ENCODE measurements at places on chromosomes 12 and 14.

DNA sequence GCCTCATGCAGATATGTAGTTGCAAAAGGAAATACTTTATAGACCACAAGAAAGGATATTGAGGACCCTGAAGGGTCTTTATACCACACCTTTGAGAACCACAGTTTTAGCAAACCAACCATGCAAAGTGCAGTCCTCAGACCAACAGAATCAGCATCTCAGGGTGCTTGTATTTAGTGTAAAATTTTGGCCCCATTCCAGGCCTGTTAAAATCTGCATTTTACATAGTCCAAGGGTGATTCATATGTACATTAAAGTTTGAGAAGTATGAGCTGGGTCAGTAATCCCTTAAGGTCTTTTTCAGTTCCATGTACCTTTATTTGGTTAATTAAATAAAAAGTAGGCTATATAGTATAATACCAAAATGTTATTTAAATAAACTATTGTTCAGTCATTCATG, 91.2 kb downstream of the WNK1 start:
- DNase-seq: peak; percentile 22

DNA sequence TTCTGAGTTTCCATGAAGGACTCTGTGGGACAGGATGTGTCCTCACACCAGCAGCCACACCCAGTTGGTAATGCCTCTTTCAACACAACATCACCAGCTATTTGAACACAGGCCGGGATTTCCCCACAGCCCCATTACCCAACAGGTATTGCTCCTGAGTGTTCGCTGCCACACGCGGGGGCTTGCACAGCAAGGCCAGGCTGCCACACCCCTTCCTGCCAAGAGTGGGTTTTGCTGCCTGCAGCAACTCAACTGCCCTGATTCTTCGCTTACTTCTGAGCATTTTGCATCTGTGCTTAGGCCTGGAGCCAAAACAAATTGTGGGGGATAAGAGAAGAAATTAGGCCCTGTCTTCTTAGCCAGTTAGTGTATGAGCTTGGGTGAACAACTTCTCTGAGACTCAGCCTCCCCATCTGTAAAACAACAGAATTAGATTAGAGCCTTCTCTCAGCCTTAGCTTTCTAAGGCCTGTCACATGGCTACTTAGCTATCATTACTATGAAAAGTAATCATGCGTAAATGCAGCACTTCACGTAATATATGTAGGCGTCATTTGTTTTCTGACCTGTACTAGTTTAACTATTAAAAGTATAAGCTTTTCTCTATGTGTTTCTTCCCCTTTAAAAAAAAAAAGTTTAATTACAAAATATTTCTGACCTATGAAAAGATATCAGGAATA, 20.0 kb downstream of the CKAP4 start:
- peak; percentile 71 for DNase-seq

- no peak for DNase-seq
These were observed 65.2 kb downstream of the TBC1D30 start for GRCh38 chr12:64889434-64890216.

GRCh38 chr12:47889040-47889439, 15.8 kb downstream of the VDR start:
- peak; percentile 51 for DNase-seq

DNA sequence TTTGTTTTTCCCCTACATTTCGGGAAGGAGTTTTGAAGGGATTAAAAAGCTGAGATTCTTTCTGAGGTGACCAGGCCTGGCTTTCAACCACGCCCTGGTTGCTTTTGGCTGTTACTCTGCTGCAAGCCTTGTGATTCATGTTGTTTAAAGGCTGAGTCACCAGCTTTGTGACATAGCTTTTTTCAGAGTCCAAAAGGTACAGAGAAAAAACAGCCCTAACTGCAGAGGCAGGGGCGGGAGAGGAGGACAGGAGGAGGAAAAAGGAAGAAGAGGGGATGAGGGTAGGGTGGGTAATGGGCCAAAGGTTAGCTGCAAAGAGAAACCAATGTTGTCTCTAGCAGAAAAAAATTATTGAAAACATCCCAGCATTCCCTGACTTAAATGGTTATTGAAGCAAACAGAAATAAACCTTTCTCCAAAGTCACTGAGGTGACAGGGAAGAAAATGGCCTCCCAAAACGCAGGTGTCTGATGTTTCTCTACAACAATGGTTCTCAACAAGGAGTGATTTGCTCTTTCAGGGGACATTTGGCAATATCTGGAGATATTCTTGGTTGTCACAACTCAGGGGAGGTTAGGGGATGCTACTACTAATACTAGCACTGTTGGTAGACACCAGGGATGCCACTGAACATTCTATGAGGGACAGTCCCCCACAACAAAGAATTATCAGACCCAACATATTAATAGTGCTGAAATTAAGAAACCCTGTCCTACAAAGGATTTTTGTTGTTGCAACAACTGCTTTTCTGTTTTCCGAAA, 2.1 kb upstream of the UBC start:
- peak; percentile 87 for DNase-seq

GRCh38 chr12:50351120-50352043, 45.0 kb downstream of the FAM186A start:
- DNase-seq: peak; percentile 65

- DNase-seq: no peak
These were observed 14.2 kb downstream of the ANKLE2 start for GRCh38 chr12:132747395-132747794.

GRCh38 chr12:32618115-32618514, 61.0 kb upstream of the DNM1L start:
- no peak for DNase-seq

DNA sequence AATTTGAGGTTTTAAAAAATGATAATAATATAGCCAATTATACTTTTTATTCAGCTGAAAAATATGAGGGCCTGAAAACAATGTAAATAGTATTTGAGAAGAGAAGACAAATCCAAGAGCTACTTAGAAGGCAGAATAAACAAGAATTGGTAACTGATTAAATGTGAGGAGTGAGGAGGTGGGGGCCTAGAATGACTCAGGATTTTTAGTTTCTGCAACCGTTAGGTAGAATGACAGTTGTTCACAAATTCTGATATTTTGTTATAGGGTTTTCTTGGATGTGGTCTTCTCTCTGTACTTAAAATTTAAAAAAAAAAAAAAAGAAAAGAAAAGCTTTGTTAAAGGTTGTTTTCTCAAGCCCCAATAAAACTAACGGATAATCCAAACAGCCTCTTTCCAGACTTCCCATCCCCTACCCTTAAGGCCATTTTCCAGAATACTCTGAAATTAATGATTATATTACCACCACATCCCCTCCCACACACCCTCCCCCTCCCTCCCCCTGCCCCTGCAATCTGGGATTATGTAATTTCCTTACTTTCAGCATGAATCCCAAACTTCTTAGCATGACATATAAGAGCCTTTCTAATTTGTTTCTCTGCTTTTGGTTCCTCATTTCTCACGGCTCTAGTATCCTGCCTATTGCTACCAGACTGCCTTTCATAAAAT, 50.4 kb downstream of the LRP6 start:
- peak; percentile 57 for DNase-seq

- peak; percentile 76 for DNase-seq
These were observed 410.6 kb downstream of the DAD1 start for GRCh38 chr14:22178333-22178839.

DNA sequence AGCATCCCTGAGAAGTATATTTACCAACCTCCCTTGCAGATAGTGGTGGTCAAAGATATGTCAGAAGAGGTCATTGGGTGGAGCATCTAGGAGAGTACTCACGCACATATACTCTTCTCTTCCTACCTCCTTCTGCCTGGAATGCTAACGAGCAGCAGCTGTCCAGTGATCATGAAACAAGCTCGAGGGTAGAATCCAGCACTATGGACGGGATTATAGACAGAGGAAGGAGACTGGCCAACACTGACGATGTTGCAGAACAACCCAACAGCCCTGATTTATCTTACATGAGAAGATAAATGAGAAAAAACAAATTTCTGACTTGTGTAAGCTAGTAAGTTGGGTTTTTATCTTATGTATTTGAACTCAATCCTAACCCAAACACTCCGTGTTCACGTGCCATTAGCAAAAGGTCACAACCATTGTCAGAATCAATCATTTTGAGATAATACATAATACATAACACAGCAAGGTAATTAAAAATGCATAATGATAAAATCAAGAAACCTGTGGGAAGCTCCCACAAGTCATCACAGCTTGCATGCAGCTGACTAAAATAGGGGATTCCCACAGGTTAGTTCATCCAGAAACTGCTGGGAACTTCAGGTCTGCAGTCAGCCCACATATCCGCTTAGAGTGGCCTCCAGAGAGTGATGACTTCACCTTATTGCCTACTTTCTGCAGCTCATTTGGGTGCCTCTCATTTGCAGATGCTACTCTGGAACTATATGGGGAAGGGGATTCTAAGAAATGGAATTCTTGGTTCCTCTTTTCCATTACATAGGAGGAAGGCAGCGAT, 36.3 kb upstream of the STK38L start:
- DNase-seq: no peak

DNA sequence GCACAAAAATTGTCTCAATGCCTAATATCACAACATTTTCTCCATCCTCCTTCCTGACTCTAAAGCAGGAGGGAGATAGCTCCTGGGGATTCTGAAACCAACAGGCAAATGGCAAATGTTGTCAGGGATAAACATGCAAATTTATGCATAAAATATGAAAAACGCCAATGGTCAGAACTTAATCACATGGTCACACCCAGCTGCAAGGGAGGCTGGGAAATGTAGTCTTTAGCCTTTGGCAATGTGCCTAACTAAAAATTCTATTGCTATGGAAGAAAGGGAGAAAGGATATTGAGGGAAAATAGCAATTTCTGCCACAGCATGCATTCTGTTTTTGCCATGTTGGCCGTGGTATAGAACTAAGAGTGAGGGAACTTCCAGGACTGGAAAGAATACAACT, 11.7 kb upstream of the OASL start:
- peak; percentile 34 for DNase-seq

DNA sequence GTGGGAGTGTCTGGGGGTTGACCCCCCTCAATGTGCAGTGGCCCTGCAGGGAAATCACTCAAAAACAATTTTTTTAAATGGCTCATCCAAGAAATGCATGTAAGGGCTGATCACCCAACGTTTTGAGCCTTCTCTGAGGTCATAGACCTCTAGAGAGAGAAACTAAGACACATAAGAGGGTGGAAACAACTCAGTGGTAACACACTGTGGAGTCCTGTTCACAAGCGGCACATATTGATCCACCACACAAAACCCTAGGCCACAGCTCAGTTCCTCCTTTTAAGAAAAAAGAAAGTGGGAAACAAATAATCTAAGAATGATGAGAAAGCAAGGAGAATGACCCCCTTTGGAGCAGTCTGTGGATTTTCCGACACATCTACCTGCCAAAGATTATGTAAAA, 83.0 kb upstream of the METAP2 start:
- DNase-seq: no peak

DNA sequence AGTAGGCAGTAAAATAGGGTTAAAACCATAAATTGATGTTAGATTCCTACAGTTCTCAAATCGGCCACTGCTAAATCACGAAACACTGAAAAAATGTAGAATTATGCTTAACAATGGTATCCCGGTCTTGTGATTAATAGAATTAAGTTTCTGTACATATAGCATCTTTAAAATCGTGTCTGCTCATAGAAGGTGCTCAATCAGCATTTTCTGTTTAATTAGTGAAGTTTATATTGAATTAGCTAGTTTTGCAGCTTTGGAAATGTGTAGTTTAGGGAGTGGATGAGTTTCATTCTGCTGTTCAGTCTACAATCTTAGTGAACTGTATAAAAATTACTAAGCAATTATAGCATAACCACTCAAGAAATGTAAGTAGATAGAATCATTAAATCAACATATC, 1075.8 kb upstream of the FLRT2 start:
- DNase-seq: no peak

- no peak for DNase-seq
These were observed 14.6 kb upstream of the NUDT14 start for GRCh38 chr14:105195522-105196264.

DNA sequence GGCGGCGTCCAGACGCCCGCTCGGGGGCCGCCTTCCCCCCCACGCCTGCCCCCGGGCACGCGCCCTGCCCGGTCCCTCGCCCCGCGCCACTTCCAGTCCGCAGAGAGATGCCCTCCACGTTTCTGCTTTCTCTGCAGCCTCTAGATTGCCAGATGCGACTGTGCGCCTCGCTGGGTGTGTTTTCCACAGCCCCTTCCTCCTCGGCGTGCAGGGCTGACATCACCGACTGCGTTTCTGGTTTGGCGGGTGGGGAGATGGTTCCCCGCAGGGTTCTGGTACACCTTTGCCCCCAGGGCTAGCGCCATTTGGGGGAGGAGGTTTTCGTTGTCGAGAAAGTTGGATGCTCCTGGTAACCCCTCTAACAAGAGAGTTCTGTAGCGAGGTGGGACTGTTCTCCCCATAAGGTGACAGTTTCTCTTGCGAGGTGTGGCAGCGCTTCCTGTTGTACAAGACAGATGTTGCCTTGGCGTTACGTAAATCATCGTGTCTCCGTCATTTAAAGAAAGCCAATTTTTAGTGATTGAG, 1.5 kb downstream of the CALM1 start:
- peak; percentile 66 for DNase-seq

DNA sequence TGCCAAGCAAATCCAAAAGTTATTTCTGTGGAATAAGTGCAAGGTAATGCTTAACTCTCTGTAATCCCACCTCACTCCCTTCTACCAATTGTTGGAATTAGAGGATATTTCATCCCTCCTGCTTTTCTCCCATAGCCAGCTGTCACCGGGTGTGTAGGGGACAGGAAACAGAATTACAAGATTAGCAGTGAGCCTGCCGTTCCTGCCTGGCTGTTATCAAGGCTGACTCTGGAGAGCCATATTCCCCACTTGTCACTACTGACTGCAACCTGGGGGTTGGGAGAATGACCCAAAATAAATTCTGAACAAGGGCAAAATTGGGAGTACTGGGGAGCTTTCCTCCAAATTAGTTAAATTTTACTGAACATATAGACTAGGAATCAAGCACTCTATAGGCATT, 24.8 kb downstream of the TBX5 start:
- no peak for DNase-seq

GRCh38 chr12:10307630-10308029, at the start of gene KLRD1:
Gene KLRD1 (plus strand): TSS chr12:10307870. CDS start chr12:10308078, 208 bp downstream.
- no peak for DNase-seq

DNA sequence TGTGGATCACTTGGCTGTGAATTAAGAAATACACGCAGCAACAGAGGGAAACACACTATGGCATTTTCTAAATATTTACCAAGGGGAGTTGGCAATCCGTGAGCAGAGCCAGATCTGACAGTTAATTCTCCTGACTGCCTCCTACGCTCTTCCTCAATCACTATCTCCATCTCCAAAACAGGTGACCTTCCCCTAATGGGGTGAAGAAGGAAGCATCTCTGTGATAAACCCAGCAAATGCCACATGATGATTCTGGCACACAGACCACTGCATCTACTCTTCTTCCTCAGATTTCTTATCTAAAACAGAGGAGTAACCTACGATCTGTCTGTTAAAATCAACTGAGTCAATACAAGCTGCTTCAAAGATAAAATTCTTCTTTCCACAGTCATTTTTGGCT, 4.4 kb downstream of the SPTB start:
- DNase-seq: no peak

DNA sequence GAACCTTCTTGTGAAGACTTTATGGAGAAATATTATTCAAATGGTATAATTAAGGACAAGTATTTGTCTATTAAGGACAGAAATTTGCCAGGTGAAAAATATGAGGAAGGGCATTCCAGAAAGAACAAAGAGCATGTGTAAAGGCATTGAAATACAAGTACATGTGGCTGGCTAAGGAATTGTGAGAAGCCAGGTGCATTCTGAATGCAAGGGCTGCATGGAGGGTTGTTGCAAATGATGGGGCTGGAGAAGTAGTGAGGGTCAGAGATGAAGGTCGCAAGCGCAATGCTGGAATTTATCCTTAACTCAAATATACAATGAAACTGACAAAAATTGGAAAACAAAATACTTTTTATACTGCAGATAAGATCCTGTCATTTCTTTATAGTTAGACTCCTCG, 437.7 kb downstream of the ADAMTS20 start:
- DNase-seq: no peak

- peak; percentile 9 for DNase-seq
These were observed 60.1 kb upstream of the RFX4 start for GRCh38 chr12:106522708-106523107.
